ENCODE measurements at places on chromosomes 7 and 10. TPM values are rescaled to one million over a fixed set of nuclear protein-coding genes. Genes with fewer than 3 reads are reported as not detected.

Gene EBF3
- total RNA-seq = 5.1 TPM

Gene ADRA2A
- total RNA-seq = 0.79 TPM

Gene TUBAL3
- not detected for total RNA-seq

Gene DKK1
- 40.0 TPM for total RNA-seq

Gene CFAP58
- 0.39 TPM for total RNA-seq

Gene IDI2
- not detected for total RNA-seq

Gene PTF1A
- 0.79 TPM for total RNA-seq

Gene CRYGN
- not detected for total RNA-seq

Gene FRAT1
- 3.5 TPM for total RNA-seq

Gene NODAL
- total RNA-seq = not detected

Gene LIPJ
- total RNA-seq = not detected

Gene SPDYE5
- not detected for total RNA-seq

Gene ATOH7
- total RNA-seq = under 0.01 TPM

Gene TMEM236
- 0.39 TPM for total RNA-seq

Gene STRIP2
- 1.6 TPM for total RNA-seq

Gene MALRD1
- total RNA-seq = 0.33 TPM

Gene TRIM4
- 27.3 TPM for total RNA-seq

Gene CLRN3
- total RNA-seq = not detected

Gene MOSPD3
- total RNA-seq = 20.4 TPM

Gene SNX8
- 14.9 TPM for total RNA-seq

Gene ORAI2
- 15.7 TPM for total RNA-seq

Gene TRIM56
- 28.6 TPM for total RNA-seq

Gene EPO
- total RNA-seq = 0.39 TPM

Gene FEZF1
- not detected for total RNA-seq

Gene CYP2E1
- total RNA-seq = 0.54 TPM

Gene KCNMA1
- 91.9 TPM for total RNA-seq

Gene IFIT1B
- total RNA-seq = not detected
